ENCODE measurements at places on chromosomes 6 and 20.

GRCh38 chr6:85640821-85641220, 1.9 kb downstream of the SYNCRIP start:
- DNase-seq = peak; percentile 8

DNA sequence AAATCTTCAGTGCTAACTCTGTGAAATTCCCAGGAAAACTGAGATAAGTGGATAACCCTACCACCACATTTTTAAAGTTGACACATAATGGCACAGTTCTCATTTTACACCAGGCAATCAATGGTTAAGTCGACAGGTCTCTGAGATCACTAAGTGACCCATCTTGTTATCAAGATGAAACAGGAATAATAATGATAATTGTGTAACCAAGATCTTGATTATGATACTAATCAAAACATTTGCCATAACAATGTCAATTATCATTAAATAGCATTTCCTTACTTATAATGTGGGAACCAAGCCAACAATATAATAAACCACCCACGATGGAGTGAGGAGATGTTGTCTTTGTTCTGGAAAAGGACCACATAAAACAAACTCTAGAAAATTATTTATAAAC, 541.6 kb downstream of the TFAP2B start:
- DNase-seq = no peak

DNA sequence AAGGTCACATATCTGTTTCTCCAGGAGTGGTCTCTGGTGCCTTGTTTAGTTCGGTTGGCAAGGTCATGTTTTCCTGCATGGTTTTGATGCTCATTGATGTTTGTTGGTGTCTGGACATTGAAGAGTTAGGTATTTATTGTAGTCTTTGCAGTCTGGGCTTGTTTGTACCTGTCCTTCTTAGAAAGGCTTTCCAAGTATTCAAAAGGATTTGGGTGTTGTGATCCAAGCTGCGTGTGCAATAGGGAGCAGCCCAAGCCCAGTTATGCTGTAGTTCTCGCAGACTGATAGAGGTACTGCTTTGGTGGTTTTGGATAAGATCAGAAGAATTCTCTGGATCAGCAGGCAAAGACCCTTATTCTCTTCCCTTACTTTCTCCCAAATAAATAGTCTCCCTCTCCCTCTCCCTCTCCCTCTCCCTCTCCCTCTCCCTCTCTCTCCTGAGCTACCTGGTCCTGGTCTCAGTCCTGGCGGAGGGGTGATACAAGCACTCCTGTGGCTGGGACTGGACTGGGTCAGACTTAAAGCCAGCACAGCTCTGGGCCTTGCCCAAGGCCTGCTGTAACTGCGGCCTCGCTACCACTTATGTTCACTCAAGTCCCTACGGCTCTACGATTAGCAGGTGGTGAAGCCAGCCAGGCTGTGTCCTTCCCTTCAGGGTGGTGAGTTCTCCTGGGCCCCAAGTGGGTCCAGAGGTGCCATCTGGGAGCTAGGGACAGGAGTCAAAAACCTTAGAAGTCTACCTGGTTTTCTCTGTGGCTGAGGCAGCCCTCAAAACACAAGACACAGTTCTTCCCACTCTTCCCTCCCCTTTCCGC, 27.3 kb upstream of the GRM4 start:
- DNase-seq = no peak

GRCh38 chr6:1858196-1858595, 248.5 kb downstream of the FOXC1 start:
- no peak for DNase-seq

- DNase-seq = peak; percentile 16
These were observed 31.9 kb downstream of the NRSN1 start for GRCh38 chr6:24157886-24158285.
